ENCODE measurements at places on chromosomes 2 and 18.

- no peak for DNase-seq
These were observed 248.3 kb upstream of the KYNU start for GRCh38 chr2:142629193-142629592.

DNA sequence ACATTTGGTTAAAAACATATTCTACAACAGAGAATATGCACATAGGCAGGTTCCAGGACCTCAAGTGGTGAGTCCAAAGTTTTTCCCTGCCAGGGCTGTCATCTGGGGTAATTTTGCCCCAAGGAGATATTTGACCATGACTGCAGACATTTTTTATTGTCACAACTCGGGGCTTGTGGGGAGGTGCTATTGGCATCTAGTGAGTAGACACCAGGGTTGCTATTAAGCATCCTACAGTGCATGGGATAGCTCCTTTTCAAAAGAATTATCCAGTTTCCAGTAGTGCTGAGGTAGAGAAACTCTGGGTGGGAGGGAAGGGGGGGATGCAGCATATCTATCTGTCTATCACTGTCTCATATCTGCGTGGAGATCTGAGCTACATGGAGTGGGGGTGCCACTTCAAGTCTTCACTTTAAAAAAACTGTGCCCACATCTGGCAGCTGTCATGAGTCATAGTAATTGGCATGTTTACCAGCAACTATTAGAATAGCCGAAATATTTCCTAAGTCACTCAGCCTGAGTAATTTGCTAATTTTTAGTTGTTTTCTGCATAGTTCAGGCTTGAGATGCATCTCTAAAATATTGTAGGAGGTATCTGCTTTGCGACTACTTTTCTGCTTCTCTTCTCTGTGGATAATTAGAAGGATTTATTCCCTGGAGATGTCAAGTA lies 254.0 kb upstream of the RBMS1 start:
- DNase-seq: no peak

- DNase-seq: no peak
These were observed 117.3 kb upstream of the ZFP36L2 start for GRCh38 chr2:43343573-43344304.

DNA sequence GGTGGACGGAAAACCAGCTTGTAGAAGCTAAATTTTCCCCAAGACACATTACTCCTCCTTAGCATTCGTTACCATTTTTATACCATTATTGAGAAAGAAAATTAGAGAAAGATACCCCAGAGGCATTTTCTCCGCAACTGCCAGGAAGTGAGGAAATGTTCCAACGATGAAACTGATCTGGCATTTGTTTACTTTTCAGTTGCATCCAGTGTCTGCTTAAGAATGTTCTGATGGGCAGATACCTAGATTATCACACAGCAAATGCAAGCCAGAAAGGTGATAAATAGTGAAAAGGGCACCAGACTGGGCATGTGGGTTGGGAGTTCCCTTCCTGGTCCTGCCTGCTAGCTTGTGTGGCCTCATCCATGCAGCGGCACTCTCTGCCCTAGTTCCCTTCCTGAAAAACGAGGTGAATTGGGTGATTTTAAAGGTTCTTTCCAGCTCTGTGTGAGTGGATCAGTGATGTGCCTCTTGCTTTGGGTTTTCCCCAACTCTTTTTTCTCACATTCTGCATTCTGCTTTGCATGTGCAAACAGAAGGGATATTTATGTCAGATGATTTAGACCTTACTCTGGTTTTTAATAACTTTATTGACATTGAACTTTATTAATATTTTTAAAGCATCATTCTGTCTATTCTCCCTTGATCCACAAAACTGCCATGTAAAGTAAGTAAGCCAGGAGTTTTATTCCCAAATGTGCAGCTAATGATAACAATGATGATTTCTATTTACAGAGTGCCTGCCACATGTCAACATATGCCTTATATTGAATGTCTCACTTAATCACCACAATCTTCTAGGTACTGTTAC lies 139.6 kb downstream of the INSIG2 start:
- no peak for DNase-seq

DNA sequence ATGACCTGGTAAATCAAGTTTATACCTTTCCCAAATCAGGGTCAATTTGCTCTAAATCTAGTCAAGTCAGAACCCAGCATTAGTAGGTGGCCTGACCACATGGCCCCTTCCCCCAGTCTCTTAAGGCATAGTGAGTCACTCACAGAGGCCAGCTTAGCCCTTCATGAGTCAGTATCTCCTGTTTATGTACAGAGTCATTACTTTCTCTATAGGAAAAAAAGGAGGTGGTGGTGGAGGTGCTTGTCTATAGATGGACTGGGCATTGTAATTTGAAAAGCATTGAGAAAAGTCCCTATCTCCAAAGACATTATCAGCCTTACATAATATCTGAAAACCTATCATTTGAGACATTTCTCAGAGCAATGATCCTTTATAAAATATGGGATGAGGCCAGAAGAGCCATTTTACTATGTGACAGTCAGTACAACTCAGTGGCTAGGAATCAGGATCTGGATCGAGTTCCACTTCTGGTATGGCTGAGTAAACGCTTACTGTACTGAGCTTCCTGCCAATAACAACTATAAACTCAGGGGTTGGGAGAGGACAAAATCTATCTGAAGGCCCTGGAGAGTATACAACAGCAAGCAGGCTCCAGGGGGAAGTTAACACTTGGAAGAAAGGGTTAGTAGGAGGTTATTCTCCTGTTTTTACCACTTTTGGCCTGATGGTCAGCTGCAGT lies 22.5 kb upstream of the SIGLEC15 start:
- DNase-seq: no peak

DNA sequence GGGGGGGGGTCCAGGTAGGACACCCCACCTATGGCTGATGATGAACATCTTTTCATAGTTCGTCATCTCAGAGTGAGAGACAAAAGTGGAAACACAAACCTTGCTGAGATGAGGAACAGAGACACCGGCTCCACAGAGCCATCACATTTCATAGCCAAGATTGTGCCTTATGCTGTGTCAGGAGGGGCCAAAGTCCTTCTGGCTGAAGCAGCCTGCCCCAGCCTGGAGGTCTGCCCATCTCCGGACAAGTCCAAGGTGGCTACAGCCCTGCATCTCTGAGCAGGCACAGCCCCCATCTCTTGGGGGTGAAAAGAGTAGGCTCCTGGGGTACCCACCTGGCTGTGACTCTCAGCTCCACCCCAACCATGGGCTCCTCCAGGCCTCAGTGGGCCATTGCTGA lies 70.3 kb downstream of the ZBTB7C start:
- no peak for DNase-seq

- no peak for DNase-seq
These were observed 17.8 kb downstream of the DOK1 start for GRCh38 chr2:74572178-74572925.

Data from D341Med (cell line).